Testis (tissue), 5 donors: ENCODE measurements at places on chromosomes 12 and 14. TPM values are rescaled to one million over a fixed set of nuclear protein-coding genes. Genes with fewer than 3 reads are reported as not detected.

The AMN gene
- 4.6 TPM for total RNA-seq

The RNF212B gene
- total RNA-seq, result 5.4 TPM

The CNPY2 gene
- total RNA-seq, result 62.4 TPM

DNA sequence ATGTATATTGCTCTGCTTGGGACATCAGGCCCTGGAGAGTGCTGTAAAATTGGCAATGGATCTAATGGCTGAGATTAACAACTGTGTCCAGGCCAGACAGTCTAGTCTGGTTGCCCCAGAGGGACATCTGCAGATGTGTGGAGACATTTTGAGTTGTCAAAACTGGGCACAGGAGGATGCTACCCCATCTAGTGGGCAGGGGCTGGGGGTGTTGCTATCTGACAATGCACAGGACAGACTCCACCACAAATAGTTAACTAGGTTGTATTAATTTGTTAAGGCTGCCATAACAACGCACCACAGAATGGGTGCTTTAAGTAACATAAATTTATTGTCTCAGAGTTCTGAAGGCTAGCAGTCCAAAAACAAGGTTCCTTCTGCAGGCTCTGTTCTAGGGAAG is 302.5 kb upstream of the AMIGO2 start:
- DNase-seq, result no peak

DNA sequence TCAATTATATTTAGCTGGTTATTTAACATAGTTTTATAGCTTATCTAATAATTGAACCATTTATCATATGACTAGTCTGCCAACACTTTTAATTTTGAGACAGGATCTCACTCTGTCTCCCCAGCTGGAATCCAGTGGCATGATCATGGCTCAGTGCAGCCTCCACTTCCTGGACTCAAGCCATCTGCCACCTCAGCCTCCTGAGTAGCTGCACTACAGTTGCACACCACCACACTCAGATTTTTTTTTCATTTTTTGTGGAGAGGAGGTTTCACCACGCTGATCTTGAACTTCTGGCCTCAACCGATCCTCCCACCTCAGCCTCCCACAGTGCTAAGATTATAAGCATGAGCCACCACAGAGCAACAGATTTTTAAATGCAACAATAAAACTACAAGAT is 151.4 kb upstream of the MDGA2 start:
- DNase-seq, result no peak

DNA sequence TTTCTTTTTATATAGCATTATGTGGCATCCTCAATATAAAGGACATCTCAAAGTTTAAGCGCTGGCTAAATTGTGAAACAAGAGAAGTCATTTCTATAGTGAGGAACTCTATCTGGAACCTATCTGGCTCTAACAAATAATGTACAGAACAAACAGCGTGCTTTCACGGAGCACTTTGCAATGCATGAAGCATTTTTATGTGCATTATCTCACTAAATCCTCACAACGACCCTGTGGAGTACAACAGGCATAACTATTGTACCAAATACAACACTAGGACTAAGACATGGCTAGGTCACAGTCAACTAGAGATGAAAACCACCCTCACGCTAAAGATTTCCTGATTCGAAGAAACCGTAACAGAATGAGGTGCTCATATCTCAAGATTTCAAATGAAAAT is 8.6 kb downstream of the SPPL3 start:
- no peak for DNase-seq
